NCI-H2171 (cell line): ENCODE measurements at places on chromosomes 2 and 18.

DNA sequence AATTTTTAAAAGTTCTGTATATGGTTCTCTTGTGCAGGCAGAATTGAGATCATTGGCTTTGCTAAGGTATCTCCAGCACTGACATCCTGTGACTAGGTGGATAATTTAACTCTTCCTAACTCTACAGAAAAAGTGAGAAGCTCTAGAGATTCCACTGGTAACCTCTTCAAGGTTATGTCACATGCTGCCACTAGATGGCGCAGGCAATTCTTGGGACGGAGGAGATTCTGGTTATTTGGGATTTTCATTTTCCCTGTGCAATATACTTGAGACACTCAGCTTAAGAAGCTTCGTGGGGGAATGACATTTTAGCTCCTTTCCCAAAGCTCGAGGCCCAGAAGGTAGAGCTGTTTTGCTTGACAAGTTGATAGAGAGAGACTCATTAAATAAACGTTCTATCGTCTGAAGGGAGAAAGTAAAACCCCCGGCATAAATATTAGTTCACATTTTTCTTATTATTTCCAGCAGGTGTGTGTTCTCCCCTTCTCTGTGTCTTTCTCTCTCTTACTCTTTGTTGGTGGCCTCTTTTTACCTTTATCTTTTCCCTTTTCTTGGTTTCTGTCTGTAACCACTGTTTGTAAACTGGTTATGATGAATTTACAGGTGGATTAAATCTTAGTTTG, 26.6 kb upstream of the LANCL1 start:
- peak; percentile 49 for DNase-seq

DNA sequence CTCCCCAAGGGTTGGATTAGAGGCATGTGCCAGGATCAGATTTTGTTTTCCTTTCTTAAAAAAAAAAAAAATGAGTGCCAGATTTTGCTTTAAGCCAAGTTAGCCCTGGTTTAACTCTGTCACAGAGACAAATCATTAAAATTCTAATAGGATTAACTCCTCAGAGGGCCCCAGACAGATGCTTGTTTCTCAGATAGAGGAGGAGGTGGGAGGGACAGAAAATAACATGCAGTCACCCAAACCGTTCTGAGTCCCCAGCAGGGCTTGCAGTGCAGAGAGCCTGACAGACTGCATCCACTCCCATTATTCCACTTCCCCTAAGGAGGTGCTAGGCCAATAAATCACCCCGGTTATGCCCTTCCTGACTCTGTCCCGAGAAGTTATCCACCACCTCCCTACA, 6.3 kb upstream of the PROKR1 start:
- DNase-seq: no peak

DNA sequence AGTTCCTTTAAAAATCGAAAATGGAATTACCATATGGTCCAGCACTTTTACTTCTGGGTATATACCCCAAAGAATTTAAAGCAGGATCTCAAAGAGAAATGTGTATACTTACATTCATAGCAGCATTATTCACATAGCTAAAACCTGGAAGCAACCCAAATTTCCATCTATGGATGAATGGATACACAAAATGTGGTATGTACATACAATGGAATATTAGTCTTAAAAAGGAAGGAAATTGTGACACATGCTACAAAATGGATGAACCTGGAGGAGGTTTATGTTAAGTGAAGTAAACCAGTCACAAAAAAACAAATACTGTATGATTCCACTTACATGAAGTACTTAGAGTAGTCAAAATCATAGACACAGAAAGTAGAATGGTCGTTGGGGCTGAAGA, 147.9 kb upstream of the LTBP1 start:
- DNase-seq: no peak

DNA sequence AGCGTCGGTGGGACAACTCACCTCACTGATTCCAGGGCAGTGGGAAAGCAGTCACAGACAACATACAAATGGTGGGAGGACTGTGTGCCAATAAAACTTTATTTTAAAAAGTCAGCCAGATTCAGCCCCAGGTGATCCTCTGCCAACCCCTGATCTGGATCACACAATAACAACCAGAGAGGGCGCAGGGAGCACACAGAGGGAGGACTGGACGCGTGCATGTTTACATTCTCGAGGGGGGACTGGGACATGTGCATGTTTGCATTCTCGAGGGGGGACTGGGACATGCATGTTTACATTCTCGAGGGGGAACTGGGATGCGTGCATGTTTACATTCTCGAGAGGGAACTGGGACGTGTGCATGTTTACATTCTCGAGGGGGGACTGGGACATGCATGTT, 209.5 kb downstream of the NDUFA10 start:
- no peak for DNase-seq

GRCh38 chr2:160482673-160483072, 10.9 kb downstream of the RBMS1 start:
- DNase-seq: peak; percentile 17

- no peak for DNase-seq
Measured at GRCh38 chr18:48933578-48934414, 17.0 kb downstream of the SMAD7 start.

DNA sequence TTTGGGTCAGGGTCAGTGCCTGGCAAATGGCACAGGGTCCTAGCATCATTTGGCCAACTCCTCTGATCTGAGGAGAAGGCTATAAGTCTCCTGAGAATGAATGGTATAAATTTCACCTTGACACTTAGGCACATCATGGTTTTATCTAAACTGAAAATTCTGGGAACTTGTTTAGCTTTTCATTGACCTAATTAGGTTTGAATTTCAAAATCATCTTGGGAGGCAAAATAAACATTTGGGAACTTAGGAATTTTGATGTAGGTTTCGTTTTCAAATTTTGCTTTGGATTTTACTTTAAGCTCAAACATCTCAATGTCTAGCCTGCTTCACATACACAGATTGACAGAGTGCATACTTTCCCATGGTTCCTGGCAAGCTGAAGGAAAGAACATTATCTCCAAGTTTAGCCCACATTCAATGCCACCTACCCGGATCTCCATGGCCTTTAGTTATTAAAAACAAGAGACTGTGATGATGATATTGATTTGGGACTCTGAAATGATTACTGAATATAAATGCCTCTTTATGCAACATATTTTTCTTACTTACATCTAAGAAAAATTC, 44.5 kb downstream of the MYOM1 start:
- DNase-seq: no peak

DNA sequence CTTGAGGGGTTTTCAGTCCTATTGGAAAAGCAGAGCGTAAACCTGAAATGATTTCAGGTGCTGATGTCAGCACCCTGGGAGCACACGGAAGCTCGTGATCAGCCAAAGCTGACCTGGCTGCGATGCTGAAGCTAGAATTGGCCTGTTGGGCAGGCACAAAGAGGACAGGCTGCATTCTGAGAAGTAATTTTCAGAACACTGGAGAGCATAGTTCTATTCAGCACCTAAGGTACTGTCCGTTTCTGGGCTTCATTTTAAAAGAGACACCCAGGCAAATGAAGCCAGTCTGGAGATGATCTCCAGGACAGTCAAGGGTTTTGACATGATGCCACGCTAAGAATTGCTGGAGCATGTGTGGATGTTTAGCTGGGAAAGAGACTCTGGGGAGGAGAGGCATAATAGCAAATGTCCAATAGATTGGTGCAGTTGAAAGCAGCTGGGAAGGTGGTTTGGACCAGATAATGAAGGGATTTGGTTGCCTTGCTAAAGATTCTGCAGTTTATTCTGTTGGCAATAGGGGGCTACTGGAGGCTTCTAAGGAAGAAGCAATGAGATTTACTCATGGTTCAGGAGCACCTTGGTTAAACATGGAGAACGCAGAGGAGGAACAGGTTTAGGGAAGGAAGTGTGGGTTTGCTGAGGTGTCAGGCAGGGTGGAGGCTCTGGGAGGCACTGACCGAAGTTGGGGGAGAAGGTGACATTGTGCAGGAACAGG, 86.6 kb downstream of the ACOXL start:
- no peak for DNase-seq

DNA sequence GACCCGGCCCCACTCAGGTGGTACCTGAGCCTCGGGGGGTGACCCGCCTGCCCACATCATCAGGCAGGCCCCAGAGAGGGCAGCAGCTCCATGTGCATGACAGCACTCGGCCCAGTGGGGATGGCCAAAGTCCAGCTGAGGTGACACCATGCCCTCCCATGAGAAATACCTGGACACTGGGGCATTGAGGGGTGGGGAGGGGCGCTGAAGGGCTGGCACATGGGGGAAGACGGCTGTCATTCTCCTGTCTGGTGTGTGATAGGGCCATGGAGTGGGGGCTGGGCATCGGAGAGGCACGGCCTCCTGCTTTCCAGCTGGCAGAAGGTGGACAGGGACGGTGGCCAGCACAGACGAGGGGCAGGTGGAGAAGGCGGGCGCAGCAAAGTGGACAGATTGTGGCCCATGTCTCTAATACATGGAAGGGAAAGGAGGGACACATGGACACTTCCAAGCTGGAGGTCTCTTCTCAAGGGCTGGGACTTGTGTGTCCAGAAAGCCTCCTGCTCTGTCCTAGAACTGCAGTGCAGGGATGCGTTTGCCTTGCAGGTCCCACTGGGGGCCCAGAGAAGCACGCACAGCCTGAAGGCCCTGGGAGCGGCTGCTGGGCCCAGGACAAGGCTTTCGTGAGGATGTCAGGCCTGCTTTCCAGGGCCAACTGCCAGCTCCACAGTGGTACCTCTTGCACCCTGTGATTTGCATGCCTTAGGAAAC, 302.2 kb downstream of the NDUFA10 start:
- no peak for DNase-seq

- DNase-seq: no peak
Measured at GRCh38 chr2:42298132-42298531, 62.9 kb downstream of the COX7A2L start.

- no peak for DNase-seq
Measured at GRCh38 chr2:148529745-148530144, 114.8 kb upstream of the EPC2 start.

DNA sequence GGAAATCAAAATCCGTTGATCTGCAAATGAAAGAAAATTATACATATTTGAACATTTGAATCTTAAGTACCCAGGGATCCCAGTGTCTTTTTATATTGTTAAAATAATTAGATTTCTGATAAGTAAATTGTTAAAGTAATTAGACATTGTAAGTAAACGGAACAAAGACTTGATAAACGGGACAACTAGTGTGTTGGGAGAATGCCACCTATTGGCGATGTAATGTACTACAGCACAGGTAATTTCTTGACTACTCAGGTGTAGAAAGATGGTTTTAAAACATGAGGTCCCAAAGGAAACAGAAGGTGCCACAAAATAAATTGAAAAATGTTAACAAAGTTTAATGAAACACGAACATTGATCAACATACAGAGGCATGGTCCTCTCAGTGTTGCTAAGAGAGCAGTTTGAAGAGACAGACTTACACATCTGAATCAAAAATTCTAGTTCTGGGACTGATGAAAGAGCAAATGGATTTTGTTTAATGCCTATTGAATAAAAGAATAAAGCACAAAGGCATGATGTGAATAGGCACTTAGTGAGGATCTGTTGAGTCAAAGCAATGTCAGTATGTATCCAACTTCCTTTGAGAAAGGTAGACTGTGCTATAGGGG, 103.4 kb upstream of the RASGRP3 start:
- no peak for DNase-seq
